ENCODE measurements at places on chromosomes 3 and 15.

- no peaks in the 10 kb centered on the region for H3K27me3 ChIP-seq
- no peaks in the 10 kb centered on the region for H3K36me3 ChIP-seq
- H3K4me3 ChIP-seq, result no peak overlapping the region
- peaks cover 33% of the 10 kb centered on the region for H3K4me1 ChIP-seq
These were observed 108.0 kb downstream of the STAG1 start for GRCh38 chr3:136644212-136644611.

GRCh38 chr3:64427671-64428070 lies 202.4 kb upstream of the PRICKLE2 start:
- H3K27ac ChIP-seq, result no peak overlapping the region
- H3K36me3 ChIP-seq, result no peaks in the 10 kb centered on the region
- H3K4me3 ChIP-seq, result no peak overlapping the region
- no peak for DNase-seq

DNA sequence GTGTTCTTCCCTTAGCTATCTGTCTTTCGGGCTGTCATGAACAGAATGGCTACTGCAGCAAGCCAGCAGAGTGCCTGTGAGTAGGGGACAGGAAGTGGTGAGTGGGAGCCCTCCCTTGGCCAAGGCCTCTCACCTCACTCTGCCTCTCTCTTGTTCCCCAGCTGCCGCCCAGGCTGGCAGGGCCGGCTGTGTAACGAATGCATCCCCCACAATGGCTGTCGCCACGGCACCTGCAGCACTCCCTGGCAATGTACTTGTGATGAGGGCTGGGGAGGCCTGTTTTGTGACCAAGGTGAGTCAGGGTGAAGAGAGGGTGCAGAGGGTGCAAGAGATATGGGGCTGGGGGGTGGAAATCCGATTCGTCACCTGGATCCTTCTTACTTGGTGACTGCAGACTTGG lies 3.0 kb downstream of the DLL4 start:
- peaks cover 28% of the 10 kb centered on the region for H3K4me1 ChIP-seq
- no peak for DNase-seq
- no peaks in the 10 kb centered on the region for H3K36me3 ChIP-seq
- peaks cover 14% of the 10 kb centered on the region for H3K27me3 ChIP-seq

DNA sequence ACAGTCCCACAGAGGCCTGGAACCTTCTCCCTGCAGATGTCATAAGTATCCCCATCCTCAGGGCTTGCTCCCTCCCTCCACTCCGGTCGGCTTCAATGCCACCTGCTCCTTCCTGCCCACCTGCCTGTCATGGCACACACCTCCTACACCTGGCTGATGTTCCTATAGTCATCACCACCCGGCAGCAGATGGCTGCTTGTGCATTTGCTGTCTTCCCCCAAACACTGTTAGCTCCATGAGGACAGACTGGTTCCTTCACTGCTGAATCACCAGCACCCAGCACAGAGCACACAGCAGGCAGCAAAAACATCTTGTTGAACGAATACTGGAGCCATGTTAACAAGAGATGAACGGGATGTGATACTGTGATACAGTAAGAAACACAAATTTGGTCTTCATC lies 14.8 kb downstream of the TARS3 start:
- no peak overlapping the region for H3K4me3 ChIP-seq
- DNase-seq, result no peak
- H3K4me1 ChIP-seq, result peaks cover 31% of the 10 kb centered on the region
- H3K36me3 ChIP-seq, result peaks cover 49% of the 10 kb centered on the region
- H3K27me3 ChIP-seq, result no peaks in the 10 kb centered on the region
- peak overlapping the region; percentile 55 for H3K27ac ChIP-seq

GRCh38 chr15:94097552-94097951 lies 133.8 kb upstream of the MCTP2 start:
- H3K36me3 ChIP-seq, result no peaks in the 10 kb centered on the region
- H3K4me1 ChIP-seq, result peaks cover 25% of the 10 kb centered on the region
- peak; percentile 39 for DNase-seq
- peaks cover 5% of the 10 kb centered on the region for H3K27me3 ChIP-seq

DNA sequence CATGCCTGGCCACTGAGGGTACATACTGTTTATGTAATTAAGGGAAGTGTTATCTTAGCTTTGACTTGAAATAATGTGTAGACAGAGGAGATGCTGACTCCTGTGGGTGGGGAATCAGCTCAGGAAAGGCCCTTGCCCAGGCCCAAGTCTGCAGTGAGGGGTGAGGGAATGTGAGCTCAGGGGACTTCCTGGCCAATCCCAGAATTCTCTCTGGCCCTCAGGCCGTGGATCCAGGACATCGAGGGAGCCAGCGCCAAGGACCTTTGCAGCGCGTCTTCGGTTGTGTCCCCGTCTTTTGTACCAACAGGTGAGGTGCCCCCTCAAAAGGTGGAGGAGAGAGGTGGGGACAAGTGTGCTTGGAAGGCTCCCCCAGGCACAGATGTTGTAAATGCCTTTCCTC lies 6.4 kb downstream of the CIB1 start:
- H3K4me1 ChIP-seq, result peaks cover 11% of the 10 kb centered on the region
- H3K27me3 ChIP-seq, result no peaks in the 10 kb centered on the region

DNA sequence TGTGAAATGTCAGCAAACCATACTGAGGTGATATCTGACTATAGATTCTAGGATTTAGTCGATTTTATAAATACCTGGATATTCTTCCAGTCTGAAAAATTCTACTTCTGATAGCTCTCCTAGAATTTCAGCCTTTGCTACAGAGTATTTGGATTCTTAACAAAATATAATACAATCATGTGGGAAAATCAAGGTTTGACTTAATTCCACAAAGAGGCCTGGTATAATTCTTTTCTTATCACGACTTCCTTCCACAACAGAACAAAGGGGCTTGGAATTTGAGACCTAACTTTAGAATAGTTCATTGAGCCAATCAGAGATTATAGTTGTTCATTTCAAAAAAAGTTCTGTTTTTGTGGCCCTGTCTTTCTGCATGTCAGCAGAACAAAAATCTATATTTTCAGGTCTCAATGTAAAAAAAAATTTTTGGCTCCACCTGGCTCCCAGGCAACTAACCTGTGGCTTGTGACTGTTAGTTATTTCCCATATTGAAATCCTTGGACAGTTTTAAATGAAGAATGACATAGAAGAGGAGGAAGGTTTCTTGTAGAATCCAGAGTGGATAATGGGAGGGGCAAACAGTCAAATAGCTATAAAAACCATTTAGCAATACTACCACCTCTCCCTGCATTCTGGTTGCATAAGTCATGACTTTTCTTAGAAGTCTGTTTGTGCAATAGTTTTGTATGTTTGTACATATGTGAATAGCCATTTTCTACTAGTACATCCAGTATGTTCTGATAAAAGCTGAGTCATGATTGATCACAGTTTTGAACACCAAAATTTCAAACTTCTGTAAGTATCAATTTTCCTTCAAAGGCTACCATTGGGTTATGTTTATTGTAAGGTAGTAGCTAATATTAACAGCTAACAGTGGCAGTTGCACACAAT lies 4.0 kb downstream of the TM4SF1 start:
- peak overlapping the region; percentile 64 for H3K4me3 ChIP-seq
- peak; percentile 87 for DNase-seq
- H3K36me3 ChIP-seq, result peaks cover 46% of the 10 kb centered on the region
- peak overlapping the region; percentile 84 for H3K27ac ChIP-seq
- peaks cover 94% of the 10 kb centered on the region for H3K4me1 ChIP-seq

DNA sequence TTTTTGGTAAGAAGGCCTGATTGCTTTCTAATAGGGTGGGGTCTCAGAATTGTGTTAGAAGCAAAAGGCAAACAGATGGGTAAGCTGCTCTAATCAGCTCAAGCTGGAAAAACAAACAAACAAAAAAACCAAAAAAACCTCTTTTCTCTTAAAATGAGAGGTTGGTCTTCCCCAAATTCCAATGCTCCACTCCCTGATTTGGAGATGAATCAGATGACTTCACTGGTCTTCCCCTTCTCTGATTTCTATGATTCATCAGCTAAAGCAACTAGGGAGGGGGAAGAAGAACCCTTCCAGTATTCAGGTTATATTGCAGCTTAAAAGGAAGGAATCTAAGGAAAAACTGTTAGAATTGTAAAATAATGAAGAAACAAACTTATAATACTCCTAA lies 9.6 kb upstream of the ANXA2 start:
- H3K4me1 ChIP-seq, result peaks cover 61% of the 10 kb centered on the region
- DNase-seq, result peak; percentile 83
- no peaks in the 10 kb centered on the region for H3K36me3 ChIP-seq
- H3K4me3 ChIP-seq, result peak overlapping the region; percentile 71
- peak overlapping the region; percentile 93 for H3K27ac ChIP-seq

DNA sequence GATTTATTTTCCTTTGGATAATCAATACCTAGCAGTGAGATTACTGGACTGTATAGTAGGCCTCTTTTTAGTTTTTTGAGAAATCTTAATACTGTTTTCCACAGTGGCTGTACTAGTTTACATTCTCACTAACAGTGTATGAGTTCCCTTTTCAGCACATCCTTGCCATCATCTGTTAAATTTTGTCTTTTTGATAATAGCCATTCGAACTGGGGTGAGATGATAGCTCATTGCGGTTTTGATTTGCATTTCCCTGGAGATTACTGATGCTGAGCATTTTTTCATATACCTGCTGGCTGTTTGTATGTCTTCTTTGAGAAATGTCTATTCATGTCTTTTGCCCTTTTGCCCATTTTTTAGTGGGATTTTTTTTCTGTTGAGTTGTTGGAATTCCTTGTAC lies 210.8 kb downstream of the CGGBP1 start:
- no peaks in the 10 kb centered on the region for H3K36me3 ChIP-seq
- no peak overlapping the region for H3K27ac ChIP-seq
- H3K4me3 ChIP-seq, result no peak overlapping the region
- H3K27me3 ChIP-seq, result 0 out of 2 replicates have a peak, but pooled peaks cover 2% of the 10 kb centered on the region
- H3K4me1 ChIP-seq, result no peaks in the 10 kb centered on the region
- DNase-seq, result no peak

DNA sequence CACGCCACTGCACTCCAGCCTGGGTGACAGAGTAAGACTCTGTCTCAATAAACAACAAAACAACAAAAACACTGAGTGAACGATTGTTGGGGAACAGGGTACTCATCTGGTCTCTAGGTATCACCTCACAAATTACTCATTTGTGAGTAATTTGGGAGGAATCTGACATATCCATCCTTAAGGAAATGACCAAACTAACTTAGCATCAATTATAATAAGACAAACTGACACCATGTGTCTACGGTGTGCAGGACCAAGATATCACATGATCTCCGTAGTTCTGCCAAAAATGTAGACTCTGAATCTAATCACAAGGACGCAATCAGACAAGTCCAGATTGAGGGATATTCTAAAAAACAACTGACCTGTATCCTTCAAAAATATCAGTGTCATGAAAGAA lies 12.0 kb upstream of the DAPK2 start:
- H3K36me3 ChIP-seq, result no peaks in the 10 kb centered on the region
- no peak overlapping the region for H3K27ac ChIP-seq
- peaks cover 12% of the 10 kb centered on the region for H3K4me1 ChIP-seq
- no peak overlapping the region for H3K4me3 ChIP-seq
- H3K27me3 ChIP-seq, result peaks cover 2% of the 10 kb centered on the region
- DNase-seq, result no peak

DNA sequence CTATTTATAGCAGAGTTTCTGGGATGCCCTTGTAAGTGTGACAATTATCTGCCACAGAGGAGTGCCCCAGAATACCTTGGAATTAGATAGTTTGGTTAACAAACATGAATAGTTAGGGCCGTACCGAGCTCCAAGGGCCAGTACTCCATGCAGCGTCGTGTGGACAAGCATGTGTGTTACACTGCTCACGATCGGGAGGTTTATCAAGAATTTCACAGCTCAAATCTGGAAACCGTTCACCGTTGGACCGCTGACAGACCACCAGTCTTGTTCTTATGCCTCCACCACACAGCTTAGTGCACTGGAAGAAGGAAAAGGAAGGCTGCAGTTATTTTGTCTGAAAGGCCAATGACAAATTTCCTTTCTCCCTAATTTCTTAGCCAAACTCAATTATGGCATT lies 93.7 kb downstream of the ADAMTS9 start:
- no peaks in the 10 kb centered on the region for H3K4me1 ChIP-seq
- no peak overlapping the region for H3K27ac ChIP-seq
- H3K36me3 ChIP-seq, result no peaks in the 10 kb centered on the region

GRCh38 chr15:58463815-58464650 lies 32.2 kb downstream of the LIPC start:
- H3K27ac ChIP-seq, result no peak overlapping the region
- H3K27me3 ChIP-seq, result peaks cover 4% of the 10 kb centered on the region
- no peak overlapping the region for H3K4me3 ChIP-seq
- peaks cover 6% of the 10 kb centered on the region for H3K36me3 ChIP-seq
- peaks cover 57% of the 10 kb centered on the region for H3K4me1 ChIP-seq
- peak; percentile 47 for DNase-seq

- no peaks in the 10 kb centered on the region for H3K36me3 ChIP-seq
- no peak overlapping the region for H3K4me3 ChIP-seq
- no peak overlapping the region for H3K27ac ChIP-seq
- DNase-seq, result no peak
These were observed 730.2 kb downstream of the TUSC7 start for GRCh38 chr3:117439812-117440211.

DNA sequence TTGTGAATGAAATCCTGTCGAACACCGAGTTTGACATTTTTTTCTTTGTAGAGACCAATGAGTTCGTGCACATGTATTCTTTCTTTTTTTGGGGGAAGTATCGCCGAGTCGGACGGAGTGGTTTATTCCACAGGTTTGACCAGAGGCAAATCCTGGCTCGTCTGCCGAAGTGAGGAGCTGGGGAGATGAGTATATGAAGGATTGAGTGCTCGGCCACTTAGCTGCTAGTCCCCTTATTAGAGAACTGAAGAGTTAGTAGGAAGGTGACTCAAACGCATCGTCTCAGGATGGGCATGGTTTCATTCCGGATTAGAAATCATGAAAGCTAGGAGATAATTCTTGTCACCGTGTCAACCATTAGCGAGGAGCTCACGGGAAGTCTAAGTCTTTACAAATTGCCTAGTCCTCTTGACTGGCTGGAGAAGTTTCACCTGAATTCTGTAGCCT lies 154.7 kb upstream of the GOLIM4 start:
- no peak overlapping the region for H3K27ac ChIP-seq
- peaks cover 17% of the 10 kb centered on the region for H3K4me1 ChIP-seq
